ENCODE measurements at places on chromosomes 4 and X. TPM values are rescaled to one million over a fixed set of nuclear protein-coding genes. Genes with fewer than 3 reads are reported as not detected.

GRCh38 chr4:74097116-74097515 is 1.9 kb downstream of the CXCL2 start:
- no peak overlapping the region for H3K4me3 ChIP-seq
- H3K36me3 ChIP-seq = no peaks in the 10 kb centered on the region
- no peaks in the 10 kb centered on the region for H3K27me3 ChIP-seq
- H3K27ac ChIP-seq = peak overlapping the region; percentile 89
- no peaks in the 10 kb centered on the region for H3K4me1 ChIP-seq
- no peak for DNase-seq

DNA sequence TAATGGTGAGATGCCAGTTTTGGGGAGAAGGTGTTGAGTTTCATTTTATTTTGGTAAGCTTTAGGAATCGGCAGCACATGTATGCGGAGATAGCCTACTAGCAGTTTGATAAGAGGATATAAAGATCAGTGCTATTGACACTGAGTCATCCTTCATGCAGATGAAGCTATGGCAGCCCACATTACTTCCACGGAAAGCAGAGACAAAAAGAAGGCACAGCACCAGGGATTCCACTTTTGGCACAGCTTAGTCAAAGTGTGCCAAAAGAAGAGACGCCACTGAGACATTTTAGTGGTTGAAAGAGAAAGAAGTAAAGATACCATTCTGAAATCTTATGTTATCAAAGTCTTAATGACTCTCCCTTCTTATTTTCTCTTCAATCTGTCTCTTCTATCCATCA is 103.8 kb downstream of the GABRB1 start:
- no peaks in the 10 kb centered on the region for H3K4me1 ChIP-seq
- H3K36me3 ChIP-seq = no peaks in the 10 kb centered on the region
- no peak overlapping the region for H3K27ac ChIP-seq
- H3K4me3 ChIP-seq = no peak overlapping the region
- H3K27me3 ChIP-seq = no peaks in the 10 kb centered on the region
- no peak for DNase-seq

PABPC5 gene
- total RNA-seq = 0.39 TPM

- no peaks in the 10 kb centered on the region for H3K36me3 ChIP-seq
- no peak for DNase-seq
- H3K4me3 ChIP-seq = no peak overlapping the region
- H3K27ac ChIP-seq = no peak overlapping the region
- H3K4me1 ChIP-seq = no peaks in the 10 kb centered on the region
Observed at GRCh38 chrX:121000589-121000988, 15.0 kb upstream of the CT47A1 start.

GRCh38 chrX:22575161-22575845 is 302.6 kb downstream of the CBLL2 start:
- no peak overlapping the region for H3K27ac ChIP-seq
- no peaks in the 10 kb centered on the region for H3K4me1 ChIP-seq
- no peaks in the 10 kb centered on the region for H3K27me3 ChIP-seq
- no peaks in the 10 kb centered on the region for H3K36me3 ChIP-seq

GRCh38 chr4:141871086-141871770 is 234.8 kb downstream of the IL15 start:
- H3K36me3 ChIP-seq = no peaks in the 10 kb centered on the region
- no peak overlapping the region for H3K4me3 ChIP-seq
- no peaks in the 10 kb centered on the region for H3K4me1 ChIP-seq
- no peak for DNase-seq
- H3K27me3 ChIP-seq = no peaks in the 10 kb centered on the region

DNA sequence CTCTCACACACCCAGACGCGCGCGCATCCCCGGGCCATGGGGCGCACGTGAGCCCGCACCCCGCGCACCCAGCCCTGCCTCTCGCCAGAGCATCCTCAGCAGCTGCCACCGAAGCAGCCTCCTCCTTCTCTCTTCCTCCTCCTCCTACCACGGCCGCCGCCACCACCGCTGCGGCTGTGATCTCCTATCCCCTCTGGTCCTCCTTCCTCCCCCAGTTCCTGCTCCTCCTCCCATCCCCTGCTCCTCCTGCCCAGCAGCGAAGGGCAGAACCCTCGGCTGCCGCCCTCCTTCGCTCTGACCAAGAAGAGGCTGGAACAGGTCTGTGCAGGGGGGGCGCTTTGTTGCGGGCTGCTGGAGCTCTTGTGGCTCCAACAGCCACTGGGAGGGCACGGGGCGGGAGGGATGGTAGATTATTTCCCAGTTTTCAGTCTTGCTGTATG is 148.7 kb upstream of the CHRDL1 start:
- H3K36me3 ChIP-seq = no peaks in the 10 kb centered on the region
- no peak overlapping the region for H3K27ac ChIP-seq
- no peak for DNase-seq
- H3K4me1 ChIP-seq = no peaks in the 10 kb centered on the region
- H3K27me3 ChIP-seq = no peaks in the 10 kb centered on the region
- no peak overlapping the region for H3K4me3 ChIP-seq

DNA sequence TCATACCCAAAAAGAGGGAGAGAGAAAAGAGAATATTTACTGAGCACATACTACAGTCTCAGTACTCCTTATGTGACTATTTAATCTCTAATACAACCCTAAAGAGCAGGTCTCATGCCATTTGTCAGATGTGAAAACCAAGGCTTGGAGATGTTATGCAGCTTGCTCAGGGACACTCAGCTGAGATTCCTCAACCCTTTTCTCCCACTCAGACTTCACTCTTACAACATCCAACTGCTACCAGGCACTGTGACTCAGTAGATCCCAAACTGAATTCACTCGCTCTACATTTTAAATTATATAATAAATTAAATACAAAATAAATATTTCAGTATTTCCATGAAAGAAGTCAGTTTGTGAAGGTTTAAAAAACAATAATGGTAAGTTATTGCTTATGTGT is 53.7 kb downstream of the TSPAN5 start:
- DNase-seq = no peak
- no peaks in the 10 kb centered on the region for H3K36me3 ChIP-seq
- H3K27ac ChIP-seq = no peak overlapping the region
- H3K4me1 ChIP-seq = no peaks in the 10 kb centered on the region
